ENCODE measurements at places on chromosomes 11 and 22.

DNA sequence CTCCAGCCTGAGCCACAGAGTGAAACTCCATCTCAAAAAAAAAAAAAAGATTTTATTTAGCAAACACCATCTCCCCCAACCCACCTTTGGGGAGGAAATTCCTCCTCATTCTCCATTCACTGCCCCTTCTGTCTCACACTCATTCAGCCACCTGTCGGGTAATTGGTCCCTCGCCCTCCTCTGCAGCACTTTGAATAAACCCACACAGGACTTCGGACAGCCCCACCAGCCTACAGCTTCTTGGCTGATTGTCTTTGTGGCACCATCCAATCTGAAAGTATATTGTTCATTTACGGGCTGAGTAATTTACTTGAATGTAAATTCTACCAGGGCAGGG lies 7.5 kb upstream of the GGA1 start:
- no peak for DNase-seq

GRCh38 chr11:119538753-119539152 lies 115.8 kb upstream of the THY1 start:
- DNase-seq, result no peak

GRCh38 chr22:44968736-44969135 lies 41.1 kb downstream of the PHF21B start:
- no peak for DNase-seq

DNA sequence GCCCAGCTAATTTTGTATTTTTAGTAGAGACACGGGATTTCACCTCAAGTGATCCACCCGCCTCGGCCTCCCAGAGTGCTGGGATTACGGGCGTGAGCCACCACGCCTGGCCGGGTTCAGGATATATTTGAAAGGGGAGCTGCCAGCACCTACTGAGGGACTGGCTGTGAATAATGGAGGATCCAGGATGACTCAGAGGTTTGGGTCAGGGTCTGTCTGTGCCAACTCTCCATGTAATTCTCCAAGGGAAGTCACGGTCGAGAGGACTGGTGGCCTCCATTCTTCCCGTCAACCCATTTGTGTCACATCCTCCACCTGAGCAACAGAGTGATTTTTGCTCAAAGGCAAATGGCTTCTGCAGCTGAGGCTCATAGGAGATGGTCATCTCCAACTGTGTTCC lies 3.6 kb upstream of the ARRB1 start:
- DNase-seq, result no peak

- no peak for DNase-seq
Observed at GRCh38 chr11:131977854-131978253, 607.4 kb downstream of the NTM start.

- no peak for DNase-seq
Observed at GRCh38 chr11:12499071-12499470, 121.7 kb downstream of the PARVA start.

DNA sequence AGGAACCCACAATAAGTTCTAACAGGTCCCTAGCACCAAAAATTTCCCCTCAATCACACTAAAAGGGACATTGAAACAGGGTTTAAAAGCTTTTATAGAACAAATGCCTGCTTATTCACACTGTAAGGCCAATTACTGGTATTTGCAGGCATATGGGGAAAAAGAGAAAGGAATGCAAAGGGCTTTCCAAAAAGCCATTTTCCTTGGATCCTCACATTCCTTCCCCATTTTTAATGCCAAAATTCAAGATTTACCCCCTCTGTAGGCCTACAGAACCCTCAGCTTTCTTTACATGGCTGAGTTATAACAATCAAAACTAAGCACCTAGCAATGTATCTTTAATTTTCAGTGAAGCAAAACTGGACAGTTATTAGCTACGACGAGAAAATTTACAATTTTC lies 102.0 kb downstream of the SBF2 start:
- DNase-seq, result no peak

DNA sequence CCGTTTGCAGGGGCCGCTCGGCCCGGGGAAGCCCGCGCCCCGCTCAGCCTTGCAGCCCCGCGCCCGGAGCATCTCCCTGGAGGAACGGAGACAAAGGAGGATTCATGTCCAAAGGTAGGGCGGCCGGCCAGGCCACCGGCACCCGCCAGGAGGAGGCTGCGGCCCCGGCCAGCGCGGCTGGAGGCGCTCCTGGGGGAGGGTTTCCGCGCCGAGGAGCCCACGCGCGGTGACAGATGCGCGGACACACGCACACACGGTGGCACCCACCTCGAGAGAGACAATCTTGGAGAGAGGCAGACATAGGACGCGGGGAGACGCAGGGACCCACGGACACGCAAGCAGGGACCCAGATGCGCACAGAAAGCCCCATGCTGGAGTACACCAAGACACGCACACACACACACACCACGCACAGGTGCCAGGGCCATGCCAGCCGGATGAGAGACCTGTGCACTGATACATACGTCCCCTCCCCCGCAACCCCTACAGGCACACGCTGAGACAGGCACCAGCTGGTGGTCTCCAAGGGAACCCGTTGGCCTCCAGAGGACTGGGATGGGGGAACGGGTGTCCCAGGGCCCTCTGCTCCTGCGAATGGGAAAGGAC lies 7.8 kb downstream of the SEPTIN3 start:
- no peak for DNase-seq

GRCh38 chr11:117818041-117818873 lies 6.3 kb downstream of the FXYD2 start:
- peak; percentile 84 for DNase-seq

GRCh38 chr22:20130731-20131596 lies 640 bp upstream of the ZDHHC8 start:
- DNase-seq, result peak; percentile 62

GRCh38 chr11:1732418-1733008 lies 17.9 kb downstream of the IFITM10 start:
- no peak for DNase-seq

DNA sequence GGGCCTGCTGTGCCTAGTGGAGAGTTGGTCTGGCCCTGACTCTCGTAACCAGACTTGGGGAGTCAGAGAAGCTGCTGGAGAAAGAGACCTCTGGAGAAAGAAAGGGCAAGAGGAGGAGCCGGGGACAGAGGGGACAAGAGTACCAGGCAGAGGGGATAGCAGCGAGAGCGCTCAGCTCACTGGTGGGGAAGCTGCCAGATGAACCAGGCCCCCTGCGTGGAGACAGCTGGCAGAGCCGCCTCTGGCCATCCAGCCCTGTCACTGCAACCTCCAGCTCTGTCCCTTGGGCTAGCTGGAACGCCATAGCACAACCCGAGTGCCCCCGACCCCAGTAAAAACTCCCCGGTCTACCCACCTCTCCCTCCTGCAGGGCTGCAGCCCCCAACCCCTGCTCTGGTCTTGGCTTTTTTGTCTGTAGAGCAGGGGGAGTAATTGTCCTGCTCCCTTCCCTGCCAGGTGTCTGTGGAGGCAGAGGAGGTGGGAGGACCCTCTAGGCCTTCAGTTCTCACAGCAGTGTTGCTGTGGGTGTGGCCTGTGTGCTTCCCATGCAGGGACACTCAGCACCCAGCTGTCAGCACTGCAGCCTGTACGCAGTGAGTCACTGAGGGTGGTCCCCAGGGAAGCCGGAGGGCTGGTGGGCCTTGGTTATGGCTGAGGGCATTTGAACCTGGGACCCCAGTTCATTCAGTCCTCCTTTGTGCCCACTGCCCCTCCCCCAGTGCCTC lies 4.8 kb upstream of the SUN2 start:
- DNase-seq, result no peak

GRCh38 chr11:75786101-75786736 lies 17.6 kb downstream of the DGAT2 start:
- DNase-seq, result no peak

DNA sequence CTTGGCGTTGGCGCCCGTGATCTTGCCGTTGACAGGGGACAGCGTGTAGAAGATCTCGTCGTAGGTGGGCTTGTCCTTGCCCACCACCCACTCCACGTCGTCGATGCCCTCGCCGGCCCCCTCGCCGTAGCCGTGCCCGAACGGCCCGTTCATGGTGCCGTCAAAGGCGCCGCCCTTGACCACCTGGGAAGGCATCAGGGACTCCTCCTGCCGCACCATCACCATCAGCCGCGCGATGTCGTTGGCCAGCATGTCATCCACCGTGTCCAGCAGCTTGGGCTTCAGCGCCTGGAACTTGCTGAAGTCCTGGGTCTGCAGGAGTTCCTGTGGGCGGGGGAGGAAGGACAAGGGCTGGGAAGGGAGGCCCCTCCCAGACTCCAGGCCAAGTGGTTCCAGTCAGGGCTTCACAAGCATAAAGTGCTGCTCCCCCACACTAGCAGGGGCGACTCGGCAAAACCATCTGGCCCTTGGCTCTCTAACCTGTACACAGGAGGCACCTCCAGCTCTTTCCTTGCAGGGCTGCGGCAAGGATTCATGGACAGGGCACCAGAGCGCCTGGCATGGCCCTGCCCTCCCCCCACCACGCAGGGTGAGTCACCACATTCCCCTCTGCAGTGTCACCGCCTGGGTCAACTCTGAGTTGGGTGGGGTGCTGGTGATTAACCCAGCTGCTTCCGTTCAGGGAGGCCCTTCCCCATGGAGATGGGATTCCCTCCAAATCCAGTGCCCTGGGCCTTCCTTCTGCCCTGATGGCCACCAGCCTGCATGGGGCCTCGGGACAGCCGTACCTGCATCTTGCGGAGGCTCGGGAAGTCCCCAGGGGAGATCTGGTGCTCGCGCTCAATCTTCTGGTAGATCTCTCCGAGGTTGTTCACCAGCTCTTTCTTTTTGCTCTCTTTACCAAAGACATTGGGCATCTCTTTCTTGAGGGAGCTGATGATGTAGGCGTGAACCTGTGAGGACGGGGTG lies 10.4 kb upstream of the CDC42BPG start:
- no peak for DNase-seq

- no peak for DNase-seq
Observed at GRCh38 chr11:112723676-112724495, 237.3 kb upstream of the NCAM1 start.

Data from stimulated activated naive B cell treated with anti-CD40 and anti-IgM and Interleukin-4, amounts not matched to agents 10 μg/mL and 1 μg/mL and 100 μg/mL, for 72 hours (primary cell).